ENCODE measurements at places on chromosomes 2 and 18. TPM values are rescaled to one million over a fixed set of nuclear protein-coding genes. Genes with fewer than 3 reads are reported as not detected.
A peak's percentile ranks its signal among the peaks of the same experiment; 100 is the strongest.

The CIDEA gene
- not detected for total RNA-seq

The DNAJC5G gene
- 0.77 TPM for total RNA-seq

The CCDC88A gene
- 152 TPM for total RNA-seq

GRCh38 chr18:26791676-26792075 is 73.8 kb downstream of the AQP4 start:
- no peak for DNase-seq
- no peaks in the 10 kb centered on the region for H3K36me3 ChIP-seq
- no peaks in the 10 kb centered on the region for H3K4me1 ChIP-seq
- H3K27ac ChIP-seq, result no peak overlapping the region
- H3K4me3 ChIP-seq, result no peak overlapping the region
- no peaks in the 10 kb centered on the region for H3K27me3 ChIP-seq

- DNase-seq, result no peak
- H3K36me3 ChIP-seq, result no peaks in the 10 kb centered on the region
- no peak overlapping the region for H3K4me3 ChIP-seq
- no peaks in the 10 kb centered on the region for H3K27me3 ChIP-seq
- peaks cover 8% of the 10 kb centered on the region for H3K4me1 ChIP-seq
- peak overlapping the region; percentile 93 for H3K27ac ChIP-seq
Measured at GRCh38 chr2:216677439-216678097, 17.8 kb downstream of the IGFBP5 start.

The TBR1 gene
- not detected for total RNA-seq

DNA sequence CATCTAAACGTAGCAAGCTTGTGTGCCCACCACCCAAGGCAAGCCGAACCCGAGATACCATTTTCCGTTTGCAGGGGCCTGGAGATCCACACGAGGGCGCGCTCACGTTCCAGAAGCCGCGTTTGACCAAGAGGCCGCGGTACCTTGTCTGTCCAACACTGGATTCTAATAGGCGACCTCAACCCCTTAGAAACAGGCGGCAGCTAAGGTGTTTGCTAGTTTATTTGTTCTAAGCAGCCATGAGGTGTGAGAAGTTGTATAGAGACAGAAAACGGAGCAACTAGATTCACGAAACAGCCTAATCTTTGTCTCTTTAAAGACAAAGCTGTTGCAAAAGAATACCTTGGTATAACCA is 4.2 kb downstream of the HOXD11 start:
- H3K36me3 ChIP-seq, result no peaks in the 10 kb centered on the region
- H3K4me1 ChIP-seq, result peaks cover 8% of the 10 kb centered on the region
- H3K27me3 ChIP-seq, result peaks cover 3% of the 10 kb centered on the region
- peak; percentile 86 for DNase-seq
- H3K27ac ChIP-seq, result peak overlapping the region; percentile 99

GRCh38 chr2:138395565-138396306 is 105.8 kb upstream of the SPOPL start:
- no peak for DNase-seq
- H3K36me3 ChIP-seq, result no peaks in the 10 kb centered on the region
- H3K4me1 ChIP-seq, result no peaks in the 10 kb centered on the region
- no peak overlapping the region for H3K27ac ChIP-seq
- no peak overlapping the region for H3K4me3 ChIP-seq

The FSHR gene
- not detected for total RNA-seq

The MFSD2B gene
- not detected for total RNA-seq

DNA sequence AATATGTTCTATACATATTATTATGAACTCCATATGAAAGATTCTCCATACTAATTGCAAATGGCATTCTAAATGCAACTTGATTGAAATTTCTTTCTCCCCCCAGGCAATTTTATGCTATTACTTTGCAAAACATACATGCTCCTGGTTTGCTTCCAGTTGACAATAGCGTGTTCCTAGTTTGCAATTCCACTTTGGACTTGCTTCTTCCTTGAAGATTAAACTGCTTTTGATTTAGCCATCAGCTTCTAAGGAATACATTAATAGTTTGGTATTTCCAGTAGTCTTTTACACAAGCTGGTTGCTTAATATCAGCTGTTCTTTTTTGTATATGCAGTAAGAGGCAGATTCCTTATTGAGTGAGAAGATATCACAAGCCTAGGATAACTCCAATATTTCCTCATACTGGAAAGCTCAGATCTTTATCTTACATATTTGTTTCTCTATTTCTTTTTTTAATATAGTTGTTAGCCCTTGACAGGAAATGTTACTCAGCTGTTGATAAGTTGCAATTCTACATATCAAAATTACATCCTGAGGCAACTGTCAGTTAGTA is 1941.7 kb upstream of the LRRTM1 start:
- H3K4me3 ChIP-seq, result no peak overlapping the region
- H3K4me1 ChIP-seq, result no peaks in the 10 kb centered on the region
- no peaks in the 10 kb centered on the region for H3K36me3 ChIP-seq
- no peak overlapping the region for H3K27ac ChIP-seq
- no peak for DNase-seq

The SEC11C gene
- 4.4 TPM for total RNA-seq

DNA sequence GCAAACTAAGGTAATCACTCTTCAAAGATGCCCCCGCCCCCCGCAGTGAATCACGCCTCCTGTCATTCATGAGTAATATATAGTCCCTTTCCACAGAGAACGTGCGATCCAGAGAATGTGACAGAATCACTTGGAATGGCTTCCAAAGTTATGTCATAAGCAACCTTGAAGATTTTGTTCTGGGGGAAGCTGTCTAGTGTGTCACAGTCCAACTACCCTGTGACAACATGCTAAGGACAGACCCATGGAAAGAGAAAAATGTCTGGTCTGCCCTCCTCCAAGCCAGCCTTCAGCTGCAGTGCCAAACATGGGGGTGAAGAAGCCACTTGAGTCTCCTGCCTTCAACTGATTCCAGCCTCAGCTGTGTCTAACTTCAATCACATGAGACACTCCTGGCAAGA is 259.1 kb downstream of the SS18 start:
- no peak for DNase-seq
- no peak overlapping the region for H3K27ac ChIP-seq
- H3K36me3 ChIP-seq, result no peaks in the 10 kb centered on the region
- no peak overlapping the region for H3K4me3 ChIP-seq

The CIB4 gene
- 0.61 TPM for total RNA-seq

The LRRTM4 gene
- 38.4 TPM for total RNA-seq

GRCh38 chr2:47056374-47056773 is 98.7 kb downstream of the STPG4 start:
- H3K27ac ChIP-seq, result peak overlapping the region; percentile 87
- no peaks in the 10 kb centered on the region for H3K27me3 ChIP-seq
- peaks cover 17% of the 10 kb centered on the region for H3K4me1 ChIP-seq
- no peaks in the 10 kb centered on the region for H3K36me3 ChIP-seq

The SERPINB12 gene
- not detected for total RNA-seq

DNA sequence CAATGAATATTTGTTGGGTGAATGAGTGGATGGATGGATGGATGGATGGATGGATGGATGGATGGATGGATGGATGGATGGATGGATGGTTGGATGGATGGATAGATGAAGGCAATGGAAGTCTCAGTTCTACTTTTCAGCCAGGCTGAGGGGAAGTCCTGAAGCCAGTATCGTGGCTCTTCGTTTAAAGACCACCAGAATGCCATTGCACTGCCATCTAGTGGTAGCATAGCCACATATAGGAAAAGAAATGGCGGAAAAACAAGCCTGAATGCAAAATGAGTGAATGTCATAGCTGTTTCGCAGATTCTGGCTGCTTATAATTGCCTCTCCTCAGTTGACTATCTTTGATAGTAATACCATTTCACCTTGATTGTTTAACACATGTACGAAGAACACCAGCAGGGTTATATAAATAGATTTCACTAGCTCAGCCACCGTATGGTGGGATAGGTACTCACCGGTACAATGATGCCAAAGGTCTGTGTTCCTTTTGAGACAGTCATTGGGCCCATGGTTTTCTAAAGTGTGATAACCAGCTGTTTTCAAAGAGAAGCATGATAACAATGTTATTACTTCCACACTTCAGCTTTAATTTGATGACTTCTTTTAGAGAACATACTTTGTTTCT is 62.3 kb upstream of the GREB1L start:
- no peak overlapping the region for H3K27ac ChIP-seq
- H3K36me3 ChIP-seq, result no peaks in the 10 kb centered on the region
- peak; percentile 37 for DNase-seq
- no peaks in the 10 kb centered on the region for H3K27me3 ChIP-seq

GRCh38 chr18:24584813-24585212 is 124.4 kb downstream of the HRH4 start:
- no peaks in the 10 kb centered on the region for H3K4me1 ChIP-seq
- no peak overlapping the region for H3K27ac ChIP-seq
- no peak for DNase-seq
- no peaks in the 10 kb centered on the region for H3K27me3 ChIP-seq
- H3K4me3 ChIP-seq, result no peak overlapping the region
- no peaks in the 10 kb centered on the region for H3K36me3 ChIP-seq

DNA sequence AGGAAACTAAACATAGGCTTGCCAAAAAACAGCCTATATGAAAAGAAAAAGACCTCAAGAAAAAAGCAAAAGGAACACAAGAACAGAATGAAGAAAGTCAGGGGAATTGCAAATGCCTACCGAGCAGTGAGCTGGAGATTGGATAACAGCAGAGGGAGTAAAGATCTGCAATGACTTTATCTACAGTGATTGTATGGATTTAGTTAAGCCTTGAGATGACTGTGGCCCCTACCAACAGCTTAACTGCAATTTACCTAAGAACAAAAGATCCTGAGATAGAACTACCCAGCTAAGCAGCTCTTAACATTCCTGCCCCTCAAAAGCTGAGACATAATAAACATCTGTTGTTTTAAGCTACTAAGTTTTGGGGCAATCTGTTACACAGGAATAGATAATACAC is 20.5 kb downstream of the LNPK start:
- H3K4me1 ChIP-seq, result no peaks in the 10 kb centered on the region
- no peak for DNase-seq
- H3K27me3 ChIP-seq, result no peaks in the 10 kb centered on the region
- H3K27ac ChIP-seq, result no peak overlapping the region
- no peak overlapping the region for H3K4me3 ChIP-seq

The KLHL30 gene
- total RNA-seq, result under 0.01 TPM

- H3K4me1 ChIP-seq, result no peaks in the 10 kb centered on the region
- H3K27ac ChIP-seq, result no peak overlapping the region
- DNase-seq, result no peak
Measured at GRCh38 chr18:48355276-48356115, 53.7 kb downstream of the ZBTB7C start.

- no peak overlapping the region for H3K4me3 ChIP-seq
- H3K36me3 ChIP-seq, result no peaks in the 10 kb centered on the region
- no peak overlapping the region for H3K27ac ChIP-seq
- no peak for DNase-seq
- no peaks in the 10 kb centered on the region for H3K4me1 ChIP-seq
- no peaks in the 10 kb centered on the region for H3K27me3 ChIP-seq
Measured at GRCh38 chr2:75513616-75514170, 47.0 kb downstream of the EVA1A start.

The SERPINB3 gene
- total RNA-seq, result not detected

- H3K27ac ChIP-seq, result no peak overlapping the region
- H3K36me3 ChIP-seq, result no peaks in the 10 kb centered on the region
- no peak for DNase-seq
- no peaks in the 10 kb centered on the region for H3K27me3 ChIP-seq
- no peaks in the 10 kb centered on the region for H3K4me1 ChIP-seq
- H3K4me3 ChIP-seq, result no peak overlapping the region
Measured at GRCh38 chr2:159275111-159275510, 11.4 kb downstream of the WDSUB1 start.

DNA sequence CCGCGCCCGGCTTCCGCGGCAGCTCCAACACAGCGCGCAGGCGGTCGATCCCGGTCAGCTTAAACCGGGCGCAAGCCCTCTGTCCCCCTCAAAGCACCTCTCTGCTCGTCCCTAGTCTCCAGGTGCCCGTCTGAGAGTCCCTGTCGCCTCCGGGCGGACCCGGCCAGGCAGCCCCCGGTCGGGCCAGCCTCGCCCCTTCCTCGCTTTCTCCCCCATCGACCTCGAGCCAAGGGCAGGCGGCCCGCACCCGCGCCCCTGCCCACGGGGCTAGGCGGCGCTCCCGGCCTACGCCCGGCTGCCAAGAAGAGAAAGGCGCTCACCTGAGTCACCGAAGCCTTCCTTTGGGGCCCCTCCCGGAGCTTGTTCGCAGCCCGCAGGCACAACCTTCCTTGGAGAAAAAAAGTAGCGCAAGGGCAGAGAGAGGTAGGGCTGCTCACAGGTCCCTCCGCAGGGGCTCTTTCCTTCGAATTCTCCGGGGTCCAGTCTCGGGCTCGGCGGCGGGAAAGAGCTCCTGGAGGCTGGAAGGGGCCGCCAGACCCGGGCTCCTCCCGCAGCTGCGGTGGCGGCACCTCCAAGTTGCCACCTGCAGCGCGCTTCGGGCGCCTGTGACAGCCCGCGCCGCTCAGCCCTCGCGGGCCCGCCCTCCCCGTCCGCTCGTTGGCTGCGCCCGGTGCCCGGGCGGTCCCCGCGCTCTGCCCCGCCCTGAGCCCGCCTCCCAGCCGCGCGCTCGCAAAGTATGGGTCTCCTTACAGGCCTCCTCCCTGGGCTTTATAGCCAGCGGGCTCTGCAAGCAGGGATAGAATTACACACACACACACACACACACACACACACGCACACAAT is 86.5 kb upstream of the EPB41L3 start:
- peak overlapping the region; percentile 40 for H3K4me3 ChIP-seq
- peak overlapping the region; percentile 70 for H3K27ac ChIP-seq
- DNase-seq, result peak; percentile 71
- no peaks in the 10 kb centered on the region for H3K36me3 ChIP-seq
- no peaks in the 10 kb centered on the region for H3K27me3 ChIP-seq
- no peaks in the 10 kb centered on the region for H3K4me1 ChIP-seq

GRCh38 chr18:61735564-61736102 is 157.2 kb downstream of the RNF152 start:
- H3K27me3 ChIP-seq, result no peaks in the 10 kb centered on the region
- DNase-seq, result no peak
- peak overlapping the region; percentile 93 for H3K27ac ChIP-seq
- peaks cover 7% of the 10 kb centered on the region for H3K4me1 ChIP-seq
- H3K4me3 ChIP-seq, result no peak overlapping the region

The RAMP1 gene
- 388 TPM for total RNA-seq

DNA sequence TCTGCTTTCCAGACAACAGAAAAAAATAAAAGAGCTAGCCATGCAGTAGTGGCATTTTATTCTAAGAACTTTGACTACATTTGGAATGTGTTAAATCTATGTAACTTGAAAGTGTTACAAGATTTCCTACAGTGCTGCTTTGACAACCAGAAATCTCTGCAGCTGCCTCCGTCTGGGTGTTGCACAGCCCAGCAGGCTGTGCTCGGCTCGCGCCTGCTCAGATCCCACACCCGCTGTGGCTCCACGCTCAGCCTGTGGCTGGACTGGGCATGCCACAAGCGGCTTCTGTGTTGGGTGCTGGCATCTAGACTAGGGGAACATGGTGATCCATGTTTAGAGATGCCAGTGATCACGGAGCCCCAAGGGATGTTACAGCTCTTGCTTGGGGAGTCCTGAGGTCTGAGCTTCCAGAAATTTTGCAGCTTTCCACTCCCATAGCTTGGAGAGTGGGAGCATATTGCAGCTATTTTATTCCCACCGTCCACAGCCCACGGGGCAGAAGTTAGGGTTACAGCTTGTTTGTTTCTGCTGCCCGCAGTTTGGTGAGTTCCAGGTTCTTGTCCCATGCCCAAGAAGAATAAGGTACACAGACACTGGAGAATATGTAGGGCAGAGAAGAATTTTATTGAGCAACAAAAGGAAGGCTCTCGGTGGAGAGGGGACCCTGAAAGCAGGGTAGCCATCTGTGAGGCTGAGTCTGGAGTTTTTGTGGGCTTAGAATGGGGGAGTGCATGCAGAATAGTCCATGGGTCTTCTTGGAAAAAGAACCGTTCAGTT is 44.1 kb downstream of the FAM171B start:
- no peak overlapping the region for H3K4me3 ChIP-seq
- no peak for DNase-seq
- H3K36me3 ChIP-seq, result no peaks in the 10 kb centered on the region
- no peak overlapping the region for H3K27ac ChIP-seq

Measured in uterus (tissue), 4 donors.